Smooth muscle cell of the pulmonary artery (primary cell): ENCODE measurements at places on chromosomes 6 and 20. TPM values are rescaled to one million over a fixed set of nuclear protein-coding genes. Genes with fewer than 3 reads are reported as not detected.

Gene CPXM1
- 0.33 TPM in 1 of 2 replicates, not detected in the other for total RNA-seq

Gene STK4
- 29.5 and 38.2 TPM in 2 replicates for total RNA-seq

Gene FKBP1C
- 0.20 and 2.9 TPM in 2 replicates for total RNA-seq

Gene BTBD3
- 15.2 and 18.5 TPM in 2 replicates for total RNA-seq

Gene CEP250
- 38.4 and 61.1 TPM in 2 replicates for total RNA-seq

Gene EBF4
- 0.78 and 0.89 TPM in 2 replicates for total RNA-seq

Gene RBM24
- total RNA-seq, result 2.9 and 6.3 TPM in 2 replicates

Gene GPR6
- total RNA-seq, result not detected in 2 replicates

Gene RCAN2
- 0.30 and 2.3 TPM in 2 replicates for total RNA-seq

Gene OPRM1
- not detected in 2 replicates for total RNA-seq

Gene HLA-DOA
- total RNA-seq, result 2.1 TPM in 1 of 2 replicates, not detected in the other

Gene HM13
- 101 and 113 TPM in 2 replicates for total RNA-seq

Gene CYP21A2
- total RNA-seq, result 0.20 and 0.26 TPM in 2 replicates

Gene FOXA2
- total RNA-seq, result 0.03 TPM in 1 of 2 replicates, not detected in the other

Gene SCRT2
- not detected in 2 replicates for total RNA-seq

Gene COL12A1
- total RNA-seq, result 211 and 724 TPM in 2 replicates

Gene GPR31
- total RNA-seq, result not detected in 2 replicates

Gene NFS1
- 55.8 and 61.7 TPM in 2 replicates for total RNA-seq

Gene HEY2
- 0.63 and 0.78 TPM in 2 replicates for total RNA-seq

Gene ZNF341
- total RNA-seq, result 1.6 and 2.0 TPM in 2 replicates

Gene NUP43
- total RNA-seq, result 16.0 and 17.6 TPM in 2 replicates

Gene SNAP25
- 0.53 and 1.1 TPM in 2 replicates for total RNA-seq

Gene DDR1
- 48.4 and 81.1 TPM in 2 replicates for total RNA-seq

Gene DSTN
- total RNA-seq, result 302 and 307 TPM in 2 replicates

Gene SEL1L2
- not detected in 2 replicates for total RNA-seq

Gene SNRNP48
- 7.9 and 13.4 TPM in 2 replicates for total RNA-seq
